KBM-7 (cell line): ENCODE measurements at places on chromosomes 2 and 18.

DNA sequence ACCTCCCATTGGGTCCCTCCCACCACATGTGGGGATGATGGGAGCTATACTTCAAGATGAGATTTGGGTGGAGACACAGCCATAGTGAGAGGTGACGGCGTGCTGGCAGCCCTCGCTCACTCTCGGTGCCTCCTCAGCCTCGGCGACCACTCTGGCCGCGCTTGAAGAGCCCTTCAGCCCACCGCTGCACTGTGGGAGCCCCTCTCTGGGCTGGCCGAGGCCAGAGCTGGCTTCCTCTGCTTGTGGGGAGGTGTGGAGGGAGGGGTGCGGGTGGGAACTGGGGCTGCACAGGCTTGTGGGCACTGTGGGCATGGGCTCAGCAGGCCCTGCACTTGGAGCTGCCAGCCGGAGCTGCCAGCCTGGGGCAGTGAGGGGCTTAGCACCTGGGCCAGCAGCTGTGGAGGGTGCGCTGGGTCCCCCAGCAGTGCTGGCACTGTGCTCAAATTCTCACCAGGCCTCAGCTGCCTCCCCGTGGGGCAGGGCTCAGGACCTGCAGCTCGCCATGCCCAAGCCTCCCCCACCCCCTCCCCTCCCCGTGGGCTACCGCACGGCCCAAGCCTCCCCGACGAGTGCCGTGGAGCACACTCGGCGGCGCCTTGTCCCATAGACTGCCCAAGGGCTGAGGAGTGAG, 73.0 kb downstream of the SERPINB8 start:
- DNase-seq: no peak

- DNase-seq: no peak
These were observed 159.5 kb downstream of the COL6A3 start for GRCh38 chr2:237254369-237254861.

DNA sequence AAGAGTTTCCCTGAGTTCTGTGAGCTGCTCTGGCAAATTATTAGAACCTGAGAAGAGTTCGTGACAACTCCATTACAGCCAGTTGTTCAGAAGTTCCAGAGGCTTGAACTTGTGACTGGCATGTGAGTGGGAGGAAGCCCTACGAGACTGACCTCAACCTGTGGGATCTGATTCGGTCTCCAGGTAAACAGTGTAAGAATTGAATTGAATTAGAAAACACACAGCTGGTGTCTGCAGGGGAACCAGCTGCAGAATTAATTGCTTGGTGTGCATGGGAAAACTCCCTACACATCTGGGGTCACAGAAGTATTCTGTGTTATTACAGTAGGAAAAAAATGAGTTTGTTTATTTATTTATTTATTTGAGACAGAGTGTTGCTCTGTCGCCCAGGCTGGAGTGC, 14.0 kb upstream of the ITSN2 start:
- DNase-seq: no peak

GRCh38 chr2:241035818-241036396, 37.5 kb downstream of the SNED1 start:
- DNase-seq: no peak

- no peak for DNase-seq
These were observed 639.9 kb downstream of the LRP1B start for GRCh38 chr2:141490886-141491285.

DNA sequence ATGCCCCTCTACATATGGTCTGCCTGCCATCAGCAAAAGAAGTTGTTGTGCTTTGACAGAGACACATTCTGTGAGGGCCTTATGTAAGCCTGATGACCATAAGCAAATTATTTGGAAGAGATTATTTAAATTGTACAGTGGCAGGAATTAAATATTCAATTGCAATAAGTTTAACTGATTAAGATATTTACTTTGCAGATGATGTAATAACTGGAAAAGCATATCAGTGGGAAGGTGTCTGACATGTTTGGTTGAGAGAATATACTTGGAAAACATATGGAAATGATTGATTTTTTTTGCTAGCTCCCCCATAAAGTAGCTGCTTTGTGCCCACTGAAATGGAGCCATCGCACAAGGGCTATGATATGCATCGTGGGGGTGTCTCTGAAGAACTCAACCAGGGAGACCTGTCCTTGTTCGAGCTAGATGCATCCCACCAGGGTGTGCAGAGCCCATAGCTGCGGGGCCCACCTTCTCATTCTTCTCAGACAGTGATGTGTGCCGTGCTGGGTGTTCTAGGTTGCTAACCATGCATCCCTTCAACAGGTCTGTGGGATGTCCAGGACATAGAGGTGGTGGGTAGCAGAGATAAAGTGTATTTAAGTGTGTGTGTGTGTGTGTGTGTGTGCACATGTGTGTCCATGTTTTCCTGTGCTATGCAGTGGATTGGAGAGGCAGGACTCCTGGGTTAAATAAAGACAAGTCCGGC, 90.4 kb upstream of the PARD3B start:
- no peak for DNase-seq

GRCh38 chr2:14722904-14723570, 90.5 kb downstream of the LRATD1 start:
- DNase-seq: no peak

DNA sequence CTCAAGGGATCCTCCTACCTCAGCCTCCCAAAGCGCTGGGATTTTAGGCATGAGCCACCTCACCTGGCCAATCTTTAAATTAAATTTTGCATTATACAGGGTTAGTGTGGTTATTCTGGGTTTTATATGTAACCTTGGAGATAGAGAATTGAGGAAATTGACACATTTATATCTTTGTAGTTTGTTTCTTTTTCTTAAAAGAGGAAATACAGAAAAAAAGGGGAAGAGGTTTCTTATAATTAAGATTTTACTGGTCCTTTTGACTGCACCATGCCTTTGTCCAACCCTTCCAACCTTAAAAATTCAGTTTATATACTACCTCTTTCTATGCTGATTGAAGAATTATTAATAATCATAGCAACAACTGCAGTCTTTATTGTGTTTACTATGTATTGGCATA, 210.1 kb upstream of the STON1 start:
- peak; percentile 79 for DNase-seq

DNA sequence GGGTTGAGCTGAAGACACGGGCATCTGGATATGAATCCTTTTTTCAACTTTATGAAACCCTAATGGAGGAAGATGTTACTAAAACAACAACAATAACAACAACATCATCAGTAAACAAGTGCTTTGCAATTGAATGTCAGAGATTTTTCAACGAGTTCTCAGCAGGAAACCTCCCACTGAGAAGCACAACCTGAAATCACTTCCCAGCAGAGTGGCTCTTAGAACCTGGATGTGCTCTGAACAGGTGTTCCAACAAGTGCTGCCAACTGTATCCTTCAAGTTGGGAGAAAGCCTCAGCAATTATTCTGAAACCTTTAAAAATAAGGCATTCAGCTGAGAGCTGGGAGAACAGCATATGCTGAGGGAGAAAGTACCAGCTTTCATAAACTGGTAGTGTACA, 1622.7 kb upstream of the CELF4 start:
- no peak for DNase-seq

GRCh38 chr18:1907470-1908206, 663.7 kb downstream of the METTL4 start:
- DNase-seq: no peak

DNA sequence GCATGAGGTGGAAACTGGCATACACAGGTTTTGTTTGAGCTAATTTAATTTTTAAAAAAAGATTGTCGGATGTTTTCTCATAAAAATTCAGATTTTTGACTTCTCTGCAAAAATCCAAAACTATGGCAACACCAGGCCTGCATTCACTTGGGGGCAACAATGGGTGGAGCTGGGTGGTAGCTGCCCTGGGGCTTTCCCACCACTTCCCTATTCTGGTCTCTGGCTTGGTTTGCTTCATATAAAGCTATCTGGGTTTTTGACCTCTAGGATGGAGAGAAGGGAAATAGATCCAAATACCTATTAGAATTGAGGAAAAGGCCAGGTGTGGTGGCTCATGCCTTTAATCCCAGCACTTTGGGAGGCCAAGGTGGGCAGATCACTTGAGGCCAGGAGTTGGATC, 5.5 kb upstream of the CYP27A1 start:
- DNase-seq: no peak

GRCh38 chr2:10655499-10656225, 34.1 kb downstream of the NOL10 start:
- DNase-seq: no peak

DNA sequence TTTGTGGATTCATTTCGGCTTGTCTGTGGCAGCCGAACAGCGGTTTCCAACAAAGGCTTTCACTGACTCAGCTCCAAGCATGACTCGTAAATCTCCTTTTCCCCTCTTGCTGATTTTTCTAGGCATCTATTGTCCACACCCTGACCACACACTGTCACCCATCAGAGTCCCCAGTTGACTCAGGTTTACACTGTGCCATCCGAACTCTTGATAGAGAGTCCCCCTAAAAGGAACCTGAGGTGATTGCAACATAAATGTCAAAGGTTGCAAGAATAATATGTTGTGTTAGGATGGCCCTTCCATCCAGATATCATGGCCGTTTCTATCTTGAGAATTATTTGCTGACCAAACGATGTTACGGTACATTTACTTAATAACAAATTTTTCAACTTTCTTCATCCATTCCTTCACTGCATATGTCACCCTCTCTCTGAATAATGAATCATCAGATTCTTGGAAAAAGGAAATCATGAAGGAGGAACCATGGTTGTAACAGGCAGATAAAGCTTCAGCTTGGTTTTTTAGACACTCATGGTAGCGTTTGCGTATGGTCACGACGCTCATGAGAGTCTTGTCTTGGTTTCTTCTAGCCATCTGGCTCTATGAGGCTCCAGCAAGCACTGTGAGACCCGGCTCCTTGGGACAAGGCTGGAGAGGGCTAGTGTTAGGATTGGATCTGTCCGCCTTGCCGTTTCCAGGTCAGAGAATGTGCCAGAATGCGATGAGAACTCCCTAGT, 72.1 kb downstream of the NPAS2 start:
- DNase-seq: peak; percentile 9

DNA sequence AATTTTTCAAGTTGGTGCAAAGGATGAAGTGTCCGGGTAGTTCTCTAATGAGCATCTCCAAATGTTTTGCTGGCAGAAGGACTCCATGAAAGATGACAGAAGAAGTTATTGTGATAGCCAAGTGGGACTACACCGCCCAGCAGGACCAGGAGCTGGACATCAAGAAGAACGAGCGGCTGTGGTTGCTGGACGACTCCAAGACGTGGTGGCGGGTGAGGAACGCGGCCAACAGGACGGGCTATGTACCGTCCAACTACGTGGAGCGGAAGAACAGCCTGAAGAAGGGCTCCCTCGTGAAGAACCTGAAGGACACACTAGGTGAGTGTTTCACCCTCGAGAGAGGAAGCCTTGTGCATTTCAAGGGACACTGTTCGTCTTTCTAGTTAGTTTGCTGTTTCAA, 110.3 kb downstream of the NCK2 start:
- no peak for DNase-seq

GRCh38 chr2:72040629-72041571, 106.8 kb downstream of the CYP26B1 start:
- no peak for DNase-seq

- DNase-seq: no peak
These were observed 558.4 kb downstream of the PIK3C3 start for GRCh38 chr18:42513441-42513840.

DNA sequence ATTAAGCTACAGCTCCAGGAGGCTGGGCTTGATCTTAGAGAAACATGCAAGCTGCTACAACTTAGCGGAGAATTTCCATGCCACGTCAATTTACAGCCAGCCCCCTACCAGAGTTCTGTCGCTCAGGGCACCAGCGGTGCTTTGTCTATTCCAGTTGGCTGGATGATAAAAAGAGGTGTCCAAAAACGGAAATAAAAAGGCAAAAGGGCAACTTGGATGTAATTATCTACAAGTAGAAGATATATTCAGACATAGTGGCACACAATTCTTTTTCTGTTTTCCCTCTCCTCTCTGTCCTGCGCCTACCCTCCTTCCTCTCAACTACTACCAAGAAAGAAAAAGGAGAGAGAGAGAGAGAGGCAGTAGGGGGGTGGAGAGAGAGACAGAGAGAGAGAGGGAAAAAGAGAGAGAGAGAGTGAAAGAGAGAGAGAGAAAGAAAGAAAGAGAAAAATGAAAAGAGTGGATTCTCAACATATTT, 363 bp upstream of the RFTN2 start:
- no peak for DNase-seq

- DNase-seq: no peak
These were observed 89.6 kb upstream of the CCDC68 start for GRCh38 chr18:55048892-55049291.

DNA sequence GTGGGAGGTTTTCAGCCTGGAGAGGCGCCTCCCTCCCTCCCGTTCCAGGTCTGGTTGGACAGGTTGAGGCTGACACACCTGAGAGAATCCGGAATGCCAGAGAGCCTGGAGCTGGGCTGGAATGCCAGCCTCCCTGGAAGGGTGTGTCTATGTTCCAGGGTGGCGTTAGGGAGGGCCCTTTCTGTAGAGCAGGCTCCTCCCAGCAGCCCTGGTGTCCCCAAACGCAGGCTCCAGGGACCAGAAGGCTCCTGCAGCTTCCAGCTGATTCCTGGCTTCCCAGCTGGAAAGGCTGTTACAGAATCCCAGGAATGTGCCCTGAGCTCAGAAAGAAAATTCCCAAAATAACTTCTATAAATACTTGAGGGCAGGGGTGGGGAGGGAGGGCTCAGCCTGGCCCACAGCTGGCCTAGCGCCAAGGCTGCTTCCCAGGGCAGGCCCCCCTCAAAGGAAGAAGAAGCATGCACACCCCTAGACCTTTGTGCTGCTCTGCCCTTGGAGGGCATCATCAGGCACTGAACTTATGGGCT, 85.4 kb downstream of the STPG4 start:
- no peak for DNase-seq

GRCh38 chr2:196884368-196884767, 42.1 kb downstream of the PGAP1 start:
- DNase-seq: no peak

- no peak for DNase-seq
These were observed 153.7 kb downstream of the GALNT3 start for GRCh38 chr2:165640247-165640929.

GRCh38 chr2:202178346-202178958, 59.9 kb downstream of the SUMO1 start:
- peak; percentile 77 for DNase-seq

- no peak for DNase-seq
These were observed 72.8 kb upstream of the YPEL5 start for GRCh38 chr2:30074023-30074422.

- DNase-seq: no peak
These were observed 91.9 kb downstream of the TWIST2 start for GRCh38 chr2:238939521-238940403.

DNA sequence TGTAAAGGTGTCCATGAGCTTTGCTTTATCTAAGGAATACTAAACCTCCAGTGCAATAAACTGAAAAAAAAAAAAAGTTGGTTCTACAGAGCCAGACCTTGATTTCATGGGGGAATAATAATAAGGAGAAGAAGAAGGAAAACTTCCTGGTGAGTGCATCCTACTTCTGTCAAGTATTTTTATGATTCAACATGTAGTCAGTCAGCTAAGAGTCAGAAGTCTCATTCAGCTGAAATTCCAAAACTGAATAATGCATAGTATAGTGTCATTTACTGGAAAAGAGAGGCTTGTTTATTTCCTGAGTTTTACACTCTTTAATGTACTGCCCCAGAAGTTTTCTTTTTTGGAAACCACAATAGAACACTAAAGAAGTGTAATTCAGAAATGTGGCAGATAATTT, 77.8 kb upstream of the TACR1 start:
- DNase-seq: no peak
